GM12878 (cell line): ENCODE measurements at places on chromosomes 5 and 9.
A peak's percentile ranks its signal among the peaks of the same experiment; 100 is the strongest.

- H3K27ac ChIP-seq: no peak overlapping the region
- no peak overlapping the region for H3K4me3 ChIP-seq
- no peaks in the 10 kb centered on the region for H3K36me3 ChIP-seq
- DNase-seq: no peak
Observed at GRCh38 chr9:96509848-96510247, 59.9 kb downstream of the HABP4 start.

DNA sequence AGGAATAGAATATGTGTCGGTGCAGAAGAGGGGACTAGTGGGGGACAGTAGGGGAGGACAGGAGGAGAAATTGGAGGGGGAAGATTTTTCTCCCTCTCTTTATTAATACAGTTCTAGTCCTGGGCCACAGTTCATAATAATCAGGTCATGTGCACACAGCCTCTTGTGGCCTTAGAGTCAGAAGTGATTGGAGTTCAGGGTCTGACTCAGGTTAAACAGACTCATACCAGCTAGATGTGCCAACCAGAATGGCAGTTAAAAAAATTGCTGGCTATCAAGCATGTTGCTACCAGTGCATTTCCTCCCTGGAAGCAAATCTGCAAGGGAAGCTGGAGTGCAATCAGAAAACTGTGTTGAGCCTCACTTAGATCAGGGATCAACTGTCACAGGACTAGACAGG is 132.7 kb upstream of the MAP1B start:
- no peaks in the 10 kb centered on the region for H3K27me3 ChIP-seq
- no peak overlapping the region for H3K27ac ChIP-seq
- DNase-seq: no peak

GRCh38 chr5:10792336-10792735 is 31.3 kb upstream of the DAP start:
- H3K36me3 ChIP-seq: no peaks in the 10 kb centered on the region
- no peaks in the 10 kb centered on the region for H3K27me3 ChIP-seq
- no peaks in the 10 kb centered on the region for H3K4me1 ChIP-seq
- H3K4me3 ChIP-seq: no peak overlapping the region
- H3K27ac ChIP-seq: no peak overlapping the region

- H3K4me1 ChIP-seq: peaks cover 3% of the 10 kb centered on the region
- H3K4me3 ChIP-seq: peak within 1 kb of the TSS; percentile 85
Observed at GRCh38 chr5:88883059-88883835, at the start of gene MEF2C. Gene MEF2C, minus strand, starts transcription at chr5:88883184. Its CDS starts 59,396 bp downstream, at chr5:88823788.

- H3K27ac ChIP-seq: no peak overlapping the region
- H3K27me3 ChIP-seq: no peaks in the 10 kb centered on the region
- no peaks in the 10 kb centered on the region for H3K4me1 ChIP-seq
Observed at GRCh38 chr5:98564836-98565235, 208.6 kb upstream of the RGMB start.

- H3K27ac ChIP-seq: no peak overlapping the region
- DNase-seq: no peak
- no peaks in the 10 kb centered on the region for H3K27me3 ChIP-seq
- no peak overlapping the region for H3K4me3 ChIP-seq
- H3K4me1 ChIP-seq: no peaks in the 10 kb centered on the region
Observed at GRCh38 chr5:58149746-58150145, 310.1 kb downstream of the PLK2 start.

DNA sequence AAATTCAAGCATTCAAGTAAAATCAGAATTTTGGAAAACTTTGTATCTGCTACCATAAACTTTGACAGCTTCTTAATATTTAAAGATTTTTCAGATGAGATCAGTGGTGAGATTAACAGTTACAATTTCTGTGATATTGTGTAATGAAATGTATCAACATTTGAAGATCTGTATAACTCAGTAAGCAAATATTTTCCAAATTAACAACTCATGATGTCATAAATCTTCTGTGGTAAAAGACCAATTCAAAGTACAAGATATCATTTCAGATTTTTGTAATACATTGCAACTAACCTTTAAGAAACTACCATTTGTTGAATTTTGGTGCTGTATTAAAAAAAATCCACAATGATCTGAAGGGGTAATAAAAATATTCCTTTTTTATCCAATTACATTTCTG is 352.2 kb downstream of the KIAA0825 start:
- H3K36me3 ChIP-seq: no peaks in the 10 kb centered on the region
- H3K27ac ChIP-seq: no peak overlapping the region

DNA sequence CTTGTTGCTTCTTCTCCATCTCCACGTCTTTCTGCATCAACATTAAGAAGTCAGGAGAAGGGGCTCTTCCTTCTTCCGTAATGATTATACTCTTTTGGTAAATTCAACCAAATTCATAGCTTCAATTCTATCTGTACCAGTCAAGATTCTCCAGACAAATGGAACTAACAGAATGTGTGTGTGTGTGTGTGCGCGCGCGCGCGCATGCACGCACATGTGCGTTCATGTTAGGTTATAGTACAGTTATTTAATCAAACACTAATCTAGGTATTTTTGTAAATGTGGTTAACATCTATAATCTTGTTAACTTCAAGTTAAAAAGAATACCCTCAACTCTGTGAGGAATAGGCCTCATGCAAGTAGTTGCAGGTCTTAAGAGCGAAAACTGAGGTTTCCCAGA is 150.3 kb upstream of the TAS2R1 start:
- no peaks in the 10 kb centered on the region for H3K4me1 ChIP-seq
- no peak overlapping the region for H3K4me3 ChIP-seq
- DNase-seq: no peak
- H3K27ac ChIP-seq: no peak overlapping the region

DNA sequence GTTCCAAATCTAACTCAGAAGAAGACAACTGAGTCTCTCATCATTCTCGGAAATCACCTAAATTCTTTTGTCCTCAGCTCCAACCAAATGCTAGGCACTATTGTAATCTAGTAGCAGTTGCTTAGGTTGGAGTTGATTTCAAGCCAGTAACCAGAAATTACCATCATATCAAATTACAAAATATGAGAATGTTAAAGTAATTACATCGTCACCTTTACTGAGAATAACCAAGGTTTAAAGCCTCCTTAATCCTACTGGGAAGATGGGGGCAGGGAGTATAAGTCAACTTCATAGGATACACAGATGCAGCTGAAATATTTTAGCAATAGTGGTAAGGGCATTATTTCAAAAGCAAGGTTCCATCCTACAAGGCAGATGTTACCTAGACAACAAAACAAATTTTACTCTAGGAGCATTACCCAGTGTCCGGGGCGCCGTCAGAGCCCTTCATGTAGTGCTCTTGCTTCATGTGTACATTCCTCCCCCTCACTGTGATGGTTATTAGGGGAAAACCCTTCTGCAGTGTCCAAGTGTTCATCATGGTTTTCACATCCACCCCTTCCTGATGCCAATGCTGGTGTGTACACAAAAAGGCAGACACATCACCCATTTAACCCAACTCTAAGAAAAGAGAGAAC is 19.5 kb downstream of the ERAP1 start:
- H3K27me3 ChIP-seq: no peaks in the 10 kb centered on the region
- H3K4me3 ChIP-seq: no peak overlapping the region
- H3K27ac ChIP-seq: no peak overlapping the region
- H3K4me1 ChIP-seq: no peaks in the 10 kb centered on the region

- no peaks in the 10 kb centered on the region for H3K27me3 ChIP-seq
- no peak for DNase-seq
- H3K4me1 ChIP-seq: no peaks in the 10 kb centered on the region
- no peaks in the 10 kb centered on the region for H3K36me3 ChIP-seq
- H3K27ac ChIP-seq: no peak overlapping the region
Observed at GRCh38 chr9:70439991-70440706, 25.7 kb upstream of the KLF9 start.

GRCh38 chr9:133144904-133145851 is 18.5 kb downstream of the GBGT1 start:
- H3K27me3 ChIP-seq: no peaks in the 10 kb centered on the region
- no peak overlapping the region for H3K27ac ChIP-seq
- H3K36me3 ChIP-seq: no peaks in the 10 kb centered on the region
- peaks cover 48% of the 10 kb centered on the region for H3K4me1 ChIP-seq

GRCh38 chr9:101376111-101376848 is 8.5 kb downstream of the BAAT start:
- no peak overlapping the region for H3K4me3 ChIP-seq
- H3K36me3 ChIP-seq: no peaks in the 10 kb centered on the region
- H3K27me3 ChIP-seq: no peaks in the 10 kb centered on the region
- H3K27ac ChIP-seq: no peak overlapping the region
- H3K4me1 ChIP-seq: no peaks in the 10 kb centered on the region

GRCh38 chr9:82206490-82206889 is 217.9 kb downstream of the SPATA31D1 start:
- no peak for DNase-seq
- no peak overlapping the region for H3K27ac ChIP-seq
- no peaks in the 10 kb centered on the region for H3K27me3 ChIP-seq
- no peaks in the 10 kb centered on the region for H3K36me3 ChIP-seq
- H3K4me1 ChIP-seq: no peaks in the 10 kb centered on the region

DNA sequence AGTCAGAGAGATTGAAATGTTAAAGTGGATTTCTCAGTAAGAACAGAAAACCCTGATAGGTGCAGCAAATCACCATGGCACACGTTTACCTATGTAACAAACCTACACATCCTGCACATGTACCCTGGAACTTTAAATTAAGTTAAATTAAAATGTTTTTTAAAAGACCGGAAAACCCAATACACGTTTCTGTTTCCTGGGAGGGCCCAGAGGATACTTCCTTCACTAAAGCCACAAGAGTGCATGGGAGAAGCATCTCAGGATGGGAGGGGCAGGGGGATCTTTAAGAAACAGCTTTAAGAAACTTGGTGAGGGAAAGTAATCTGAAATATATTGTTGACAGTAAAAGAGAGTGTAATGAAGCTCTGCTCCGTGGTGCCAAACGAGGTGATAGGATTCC is 164.7 kb upstream of the PTGER4 start:
- H3K36me3 ChIP-seq: no peaks in the 10 kb centered on the region
- peaks cover 2% of the 10 kb centered on the region; the same call in 1 of the 2 replicates for H3K27me3 ChIP-seq
- H3K27ac ChIP-seq: no peak overlapping the region
- DNase-seq: no peak
- H3K4me1 ChIP-seq: no peaks in the 10 kb centered on the region

GRCh38 chr9:114280636-114281472 is 42.0 kb upstream of the ORM1 start:
- H3K4me3 ChIP-seq: no peak overlapping the region
- no peaks in the 10 kb centered on the region for H3K27me3 ChIP-seq
- DNase-seq: no peak
- no peaks in the 10 kb centered on the region for H3K36me3 ChIP-seq
- no peak overlapping the region for H3K27ac ChIP-seq

- peaks cover 20% of the 10 kb centered on the region for H3K4me1 ChIP-seq
- H3K4me3 ChIP-seq: no peak overlapping the region
- DNase-seq: no peak
- H3K36me3 ChIP-seq: peaks cover 4% of the 10 kb centered on the region
- H3K27ac ChIP-seq: no peak overlapping the region
- no peaks in the 10 kb centered on the region for H3K27me3 ChIP-seq
Observed at GRCh38 chr9:100222674-100223073, 123.6 kb downstream of the INVS start.

DNA sequence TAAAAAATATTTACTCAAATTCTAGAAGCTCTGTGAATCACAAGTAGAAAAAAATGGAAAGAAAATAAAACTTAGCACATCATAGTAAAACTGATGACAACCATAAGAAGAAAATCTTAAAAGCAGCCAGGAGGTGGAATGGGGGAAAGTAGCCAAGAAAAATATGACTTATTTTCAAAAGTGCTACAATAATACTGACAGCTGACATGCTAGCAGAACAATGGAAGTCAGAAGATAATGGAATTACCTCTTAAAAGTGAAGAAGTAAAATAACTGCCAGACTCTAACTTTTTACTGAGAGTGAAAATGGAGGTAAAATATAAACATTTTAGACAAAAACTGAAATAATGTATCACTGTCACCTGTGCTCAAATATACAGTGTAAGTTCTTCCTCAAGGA is 532.2 kb upstream of the SGCD start:
- H3K36me3 ChIP-seq: no peaks in the 10 kb centered on the region
- no peaks in the 10 kb centered on the region for H3K4me1 ChIP-seq
- H3K27me3 ChIP-seq: no peaks in the 10 kb centered on the region
- H3K4me3 ChIP-seq: no peak overlapping the region
- no peak for DNase-seq

DNA sequence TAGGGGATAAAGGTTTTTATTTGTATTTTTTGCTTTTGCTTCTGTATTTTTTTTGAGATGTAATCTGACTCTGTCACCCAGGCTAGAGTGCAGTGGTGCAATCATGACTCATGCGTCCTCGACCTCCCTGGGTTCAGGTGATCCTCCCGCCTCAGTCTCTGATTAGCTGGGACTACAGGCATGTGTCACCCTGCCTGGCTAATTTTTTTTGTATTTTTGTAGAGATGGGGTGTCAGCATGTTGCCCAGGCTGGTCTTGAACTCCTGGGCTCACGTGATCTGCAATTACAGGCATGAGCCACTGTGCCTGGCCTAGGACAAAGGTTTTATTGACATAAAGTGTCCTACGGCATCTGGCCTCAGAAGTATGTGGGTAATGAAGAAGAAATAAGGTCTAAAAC is 297.1 kb upstream of the C9orf72 start:
- no peak for DNase-seq
- H3K27ac ChIP-seq: no peak overlapping the region
- H3K4me1 ChIP-seq: no peaks in the 10 kb centered on the region
- no peak overlapping the region for H3K4me3 ChIP-seq
- no peaks in the 10 kb centered on the region for H3K27me3 ChIP-seq

GRCh38 chr5:33079548-33079947 is 361.2 kb upstream of the TARS1 start:
- H3K27ac ChIP-seq: no peak overlapping the region
- H3K4me3 ChIP-seq: no peak overlapping the region
- no peaks in the 10 kb centered on the region for H3K27me3 ChIP-seq
- DNase-seq: no peak
- no peaks in the 10 kb centered on the region for H3K4me1 ChIP-seq

- H3K4me3 ChIP-seq: no peak overlapping the region
- H3K4me1 ChIP-seq: no peaks in the 10 kb centered on the region
- H3K27me3 ChIP-seq: no peaks in the 10 kb centered on the region
- H3K27ac ChIP-seq: no peak overlapping the region
- no peak for DNase-seq
Observed at GRCh38 chr9:80791836-80792235, 897.5 kb downstream of the TLE1 start.

DNA sequence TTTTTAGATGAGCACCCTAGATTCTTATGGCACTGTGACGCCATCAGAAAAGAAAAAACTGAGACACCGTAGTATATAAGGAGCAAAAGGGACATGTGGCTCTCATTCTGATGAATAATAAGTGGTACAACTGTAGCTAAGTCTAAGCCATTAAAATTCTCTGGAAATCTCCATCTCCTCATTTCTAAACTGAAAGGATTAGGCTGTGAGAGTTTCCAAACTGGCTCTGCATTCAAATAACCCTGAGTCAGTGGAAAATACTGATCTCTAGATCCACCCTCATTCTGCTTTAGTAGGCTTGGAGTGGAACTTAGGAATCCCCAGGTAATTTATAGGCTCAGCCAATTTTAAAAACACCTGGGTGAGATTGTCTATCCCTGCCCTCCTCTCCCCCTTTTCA is 28.5 kb downstream of the PTAR1 start:
- DNase-seq: no peak
- H3K36me3 ChIP-seq: peaks cover 14% of the 10 kb centered on the region
- H3K4me1 ChIP-seq: no peaks in the 10 kb centered on the region

- H3K4me1 ChIP-seq: no peaks in the 10 kb centered on the region
- no peak overlapping the region for H3K4me3 ChIP-seq
- no peak overlapping the region for H3K27ac ChIP-seq
- H3K27me3 ChIP-seq: no peaks in the 10 kb centered on the region; the same call in 1 of the 2 replicates
- no peak for DNase-seq
- no peaks in the 10 kb centered on the region for H3K36me3 ChIP-seq
Observed at GRCh38 chr9:89835666-89836065, 230.9 kb downstream of the GADD45G start.

- no peak overlapping the region for H3K27ac ChIP-seq
- H3K36me3 ChIP-seq: no peaks in the 10 kb centered on the region
- no peaks in the 10 kb centered on the region for H3K4me1 ChIP-seq
- no peaks in the 10 kb centered on the region for H3K27me3 ChIP-seq
- no peak overlapping the region for H3K4me3 ChIP-seq
Observed at GRCh38 chr9:77531400-77531799, 116.7 kb downstream of the GNA14 start.
